ENCODE measurements at places on chromosomes 3 and 15.

- no peak for DNase-seq
Observed at GRCh38 chr3:165195640-165196576, at the start of gene SLITRK3. TSS of gene SLITRK3 (minus strand) at chr3:165196384. CDS start at chr3:165190830, 5,554 bp downstream.

DNA sequence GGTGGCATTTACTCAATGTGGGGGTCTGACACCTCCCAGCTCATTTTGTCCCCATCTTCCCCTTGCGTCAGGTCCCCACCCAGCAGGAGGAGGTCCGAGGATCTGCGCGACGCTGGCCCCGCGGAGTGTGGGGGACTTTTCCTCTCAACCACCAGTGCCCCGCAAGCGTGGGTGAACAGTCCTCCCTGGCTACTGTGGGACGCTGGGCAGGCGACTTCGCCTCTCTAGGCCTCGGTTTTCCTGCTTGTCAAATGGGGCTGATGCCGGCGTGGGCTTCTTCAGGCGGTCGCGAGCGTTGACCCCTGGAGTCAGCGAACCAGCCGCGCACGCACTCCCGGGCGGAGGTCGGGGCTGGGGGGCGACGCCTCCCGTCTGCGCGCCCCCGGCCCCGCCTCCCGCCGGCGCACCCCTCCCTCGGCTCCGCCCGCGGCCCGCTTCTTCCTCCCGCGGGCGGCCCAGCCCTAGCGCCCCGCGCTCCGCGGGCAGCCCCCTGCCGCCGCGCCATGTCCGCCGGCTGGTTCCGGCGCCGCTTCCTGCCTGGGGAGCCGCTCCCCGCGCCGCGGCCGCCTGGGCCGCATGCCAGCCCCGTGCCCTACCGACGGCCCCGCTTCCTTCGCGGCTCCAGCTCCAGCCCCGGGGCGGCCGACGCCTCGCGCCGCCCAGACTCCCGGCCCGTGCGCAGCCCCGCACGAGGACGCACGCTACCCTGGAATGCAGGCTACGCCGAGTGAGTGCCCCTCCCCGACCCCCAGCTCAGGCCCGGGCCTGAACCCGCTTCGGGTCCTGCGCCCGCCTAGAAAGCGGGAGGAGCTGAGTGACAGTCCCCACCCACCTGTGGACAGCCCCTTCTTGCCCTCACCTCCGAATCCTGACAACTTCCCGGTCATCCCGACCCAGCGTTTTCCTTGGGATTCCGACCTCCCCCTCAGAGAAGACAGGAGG is at the start of gene PPM1M:
Gene PPM1M, plus strand, starts transcription at position 438 of the 942 bp plus-strand sequence. Its CDS starts 66 bp downstream, at position 504.
- peak; percentile 55 for DNase-seq

DNA sequence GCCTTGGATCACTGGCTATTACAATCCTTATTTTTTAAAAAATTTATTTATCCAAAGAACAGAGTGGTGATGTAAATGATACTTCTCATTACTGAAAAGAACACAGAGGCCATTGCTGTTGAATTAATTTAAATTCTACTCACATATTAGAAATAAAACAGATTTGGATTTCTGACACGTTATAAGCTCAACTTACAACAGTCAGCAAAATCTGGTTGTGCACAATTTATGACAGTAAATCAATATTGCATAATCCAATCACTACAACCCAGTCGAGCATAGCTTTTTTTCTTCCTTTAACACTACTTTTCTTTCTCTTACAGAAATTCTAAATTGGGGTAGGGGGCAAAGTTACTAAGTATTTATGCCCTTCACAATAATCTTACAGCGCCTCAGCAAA is 17.3 kb upstream of the HGD start:
- no peak for DNase-seq

DNA sequence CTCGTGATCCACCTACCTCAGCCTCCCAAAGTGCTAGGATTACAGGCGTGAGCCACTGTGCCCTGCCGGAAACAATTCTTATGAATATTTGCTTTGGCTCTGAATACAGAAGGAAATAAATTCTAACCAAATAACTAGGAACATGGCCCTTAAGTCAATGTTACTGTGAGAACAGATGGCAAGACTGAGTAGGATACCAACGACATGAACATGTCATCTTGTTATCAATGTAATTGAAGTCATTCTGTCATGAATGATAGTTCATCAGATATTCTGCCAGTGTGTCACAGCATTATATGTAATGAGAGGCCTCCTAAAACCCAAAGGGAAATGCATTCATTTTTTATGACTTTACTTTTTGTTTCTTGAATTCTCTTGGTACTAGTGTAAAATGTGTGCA is 548.8 kb downstream of the MCTP2 start:
- no peak for DNase-seq

DNA sequence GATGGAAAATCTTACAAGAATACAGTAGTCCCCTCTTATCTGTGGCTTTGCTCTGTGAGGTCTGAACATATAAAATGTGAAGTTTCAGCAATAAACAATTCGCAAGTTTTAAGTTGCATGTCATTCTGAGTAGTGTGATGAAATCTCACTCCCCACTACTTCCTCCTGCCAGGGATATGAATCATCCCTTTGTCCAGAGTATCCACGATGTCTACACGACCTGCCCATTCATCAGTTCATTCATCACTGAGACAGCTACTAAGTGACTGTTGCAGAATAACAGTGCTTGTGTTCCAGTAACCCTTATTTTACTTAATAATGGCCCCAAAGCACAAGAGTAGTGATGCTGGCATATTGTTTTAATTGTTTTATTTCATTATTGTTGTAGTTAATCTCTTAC is 489.2 kb upstream of the UBE2E2 start:
- DNase-seq = peak; percentile 71

DNA sequence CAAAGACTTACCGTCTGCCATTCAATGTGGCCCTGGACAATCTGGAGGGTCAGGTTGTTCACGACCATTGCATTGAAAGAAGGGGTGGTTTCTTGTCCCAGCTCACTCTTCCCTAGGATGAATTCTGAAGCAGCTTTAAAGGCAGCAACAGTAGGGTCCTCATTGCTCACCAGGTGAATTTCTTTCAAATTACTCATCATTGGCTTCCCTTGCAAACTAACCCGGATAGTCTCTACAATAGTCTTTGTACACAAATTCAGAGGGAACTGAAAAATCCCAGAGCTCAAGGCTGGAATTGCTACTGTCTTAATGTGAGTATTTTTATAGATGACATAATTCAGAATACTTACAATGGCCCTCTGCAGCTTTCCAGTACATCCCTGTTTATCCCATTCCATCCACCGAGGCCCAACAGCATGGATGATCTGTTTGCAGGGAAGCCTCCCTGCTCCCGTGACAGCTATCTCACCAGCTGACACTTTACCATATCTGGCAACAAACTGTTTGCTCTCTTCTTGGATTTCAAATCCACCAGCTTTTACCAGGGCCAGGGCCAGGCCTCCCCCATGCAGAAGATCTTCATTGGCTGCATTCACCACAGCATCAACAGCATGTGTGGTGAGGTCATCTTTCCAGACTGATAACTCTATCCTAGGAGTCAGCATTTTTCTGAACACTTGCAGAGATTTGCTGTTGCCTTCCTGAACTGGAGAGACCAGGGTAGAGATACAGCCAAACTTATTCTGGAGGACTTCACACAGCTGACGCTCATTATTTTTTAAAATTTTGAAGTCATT is 8.6 kb downstream of the PARP9 start:
- peak; percentile 51 for DNase-seq

- peak; percentile 22 for DNase-seq
Observed at GRCh38 chr3:15726043-15726442, 71.7 kb downstream of the ANKRD28 start.

GRCh38 chr3:149736175-149736952 is 15.9 kb downstream of the COMMD2 start:
- DNase-seq = peak; percentile 67

DNA sequence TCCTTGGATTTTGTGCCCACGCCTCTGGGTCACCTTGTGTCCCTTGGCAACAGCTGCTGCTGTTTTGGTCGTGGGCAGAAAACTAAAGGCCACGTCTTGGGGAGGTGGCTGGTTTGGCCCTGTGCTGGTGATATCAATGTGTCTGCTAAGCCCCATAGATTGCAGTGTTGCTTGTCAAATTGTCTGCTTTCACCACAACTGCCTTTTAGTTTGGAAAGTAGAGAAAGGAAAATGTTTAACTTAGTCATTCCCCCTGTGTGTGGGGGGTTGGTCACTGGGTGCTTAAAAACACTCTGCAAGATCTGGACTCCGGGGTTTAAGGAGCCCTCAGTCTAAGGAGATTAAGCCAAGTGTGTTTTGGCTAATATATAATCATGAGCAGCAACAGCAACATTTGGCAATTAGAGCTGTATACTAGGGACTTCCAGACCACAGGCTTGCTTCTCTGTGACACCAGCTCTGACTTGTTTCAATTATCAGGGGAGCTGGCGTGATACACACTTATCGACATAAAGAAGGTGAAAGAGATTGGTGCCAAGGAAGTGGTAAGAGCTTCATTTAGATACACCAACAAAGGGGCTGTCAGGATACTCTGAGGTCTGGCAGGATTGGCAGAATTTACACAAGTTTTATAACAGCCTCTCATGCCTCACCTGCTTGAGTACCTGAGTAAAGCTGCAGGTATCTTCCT is 3.5 kb downstream of the SMAD3 start:
- peak; percentile 57 for DNase-seq

- no peak for DNase-seq
Observed at GRCh38 chr3:48180021-48180420, 8.2 kb downstream of the CDC25A start.

- peak; percentile 49 for DNase-seq
Observed at GRCh38 chr3:57864853-57865252, 108.7 kb downstream of the SLMAP start.

- DNase-seq = no peak
Observed at GRCh38 chr15:84891339-84891738, 6.9 kb downstream of the SLC28A1 start.

GRCh38 chr3:31785286-31785685 is 195.8 kb downstream of the OSBPL10 start:
- DNase-seq = no peak

GRCh38 chr3:168030577-168030976 is 65.1 kb downstream of the GOLIM4 start:
- no peak for DNase-seq

DNA sequence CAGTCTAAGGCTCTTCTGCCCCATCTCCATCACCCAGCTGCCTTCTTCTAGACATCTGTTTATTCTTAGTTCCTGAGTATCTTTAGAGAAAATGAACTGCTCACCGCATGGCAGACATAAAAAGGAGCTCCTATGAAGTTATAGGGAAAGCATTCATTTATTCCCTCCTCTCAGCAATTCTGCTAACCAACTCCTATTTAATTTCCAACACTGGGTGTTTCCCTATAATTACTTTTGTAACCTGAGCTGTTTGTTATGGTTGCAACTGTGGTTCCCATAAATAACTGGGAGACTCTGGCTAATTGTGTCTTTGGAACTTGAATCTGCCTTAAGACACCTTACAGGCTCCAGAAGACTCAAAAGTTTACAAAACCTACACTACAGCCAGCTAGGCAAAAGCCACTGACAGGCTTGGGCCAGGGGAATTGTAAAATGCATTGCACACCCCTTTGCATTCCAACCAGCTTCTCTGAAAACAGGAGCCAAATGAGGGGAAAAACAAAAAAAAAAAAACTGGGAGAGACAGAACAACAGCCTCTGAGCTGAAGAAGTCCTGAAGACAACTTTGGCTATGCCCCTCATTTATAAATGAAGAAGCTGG is 231.5 kb upstream of the FEZF2 start:
- peak; percentile 29 for DNase-seq

- DNase-seq = peak; percentile 99
Observed at GRCh38 chr3:11185564-11186317, 31.4 kb downstream of the HRH1 start.

DNA sequence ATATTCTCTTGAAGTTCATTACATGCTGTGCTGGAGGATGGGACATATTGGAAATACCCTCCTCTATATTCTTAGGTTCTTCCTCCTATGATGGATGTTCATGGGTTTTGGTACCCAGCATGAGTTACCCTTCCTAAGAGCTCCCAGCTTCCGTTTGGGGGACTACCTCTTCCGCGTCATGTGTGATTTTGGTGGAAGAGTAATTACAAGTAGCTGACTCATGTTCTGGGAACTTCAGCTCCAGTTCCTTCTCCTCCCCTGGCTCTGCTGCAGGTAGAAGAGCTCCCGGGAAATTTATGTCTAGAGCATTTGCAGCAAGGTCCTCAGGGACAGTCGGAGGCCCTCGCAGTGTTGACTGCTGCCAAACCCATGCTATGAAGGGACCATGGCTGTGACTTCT is 208.8 kb upstream of the IL12A start:
- DNase-seq = no peak

- DNase-seq = peak; percentile 93
Observed at GRCh38 chr3:8589880-8590556, 54.6 kb downstream of the SSUH2 start.

DNA sequence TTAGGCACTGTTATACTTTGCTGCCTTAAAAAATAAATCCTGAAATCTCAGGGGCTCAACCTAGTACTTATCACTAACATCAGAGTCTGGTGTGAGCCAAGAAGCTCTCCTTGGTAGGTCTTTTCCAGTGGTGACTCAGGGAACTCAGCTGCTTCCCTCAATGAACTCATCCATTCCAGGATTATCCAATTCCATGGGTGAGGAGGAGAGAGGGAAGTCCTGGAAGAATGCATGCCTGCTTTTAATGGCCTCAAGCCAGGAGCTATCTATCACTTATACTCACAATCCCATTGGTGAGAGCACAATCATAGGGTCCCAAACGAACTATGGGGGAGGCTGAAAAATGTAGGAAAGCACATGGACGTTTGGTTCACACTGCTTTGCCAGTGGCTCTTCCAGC is 113.6 kb downstream of the POLR2M start:
- peak; percentile 3 for DNase-seq

GRCh38 chr3:183592821-183593220 is 37.3 kb upstream of the KLHL6 start:
- no peak for DNase-seq

DNA sequence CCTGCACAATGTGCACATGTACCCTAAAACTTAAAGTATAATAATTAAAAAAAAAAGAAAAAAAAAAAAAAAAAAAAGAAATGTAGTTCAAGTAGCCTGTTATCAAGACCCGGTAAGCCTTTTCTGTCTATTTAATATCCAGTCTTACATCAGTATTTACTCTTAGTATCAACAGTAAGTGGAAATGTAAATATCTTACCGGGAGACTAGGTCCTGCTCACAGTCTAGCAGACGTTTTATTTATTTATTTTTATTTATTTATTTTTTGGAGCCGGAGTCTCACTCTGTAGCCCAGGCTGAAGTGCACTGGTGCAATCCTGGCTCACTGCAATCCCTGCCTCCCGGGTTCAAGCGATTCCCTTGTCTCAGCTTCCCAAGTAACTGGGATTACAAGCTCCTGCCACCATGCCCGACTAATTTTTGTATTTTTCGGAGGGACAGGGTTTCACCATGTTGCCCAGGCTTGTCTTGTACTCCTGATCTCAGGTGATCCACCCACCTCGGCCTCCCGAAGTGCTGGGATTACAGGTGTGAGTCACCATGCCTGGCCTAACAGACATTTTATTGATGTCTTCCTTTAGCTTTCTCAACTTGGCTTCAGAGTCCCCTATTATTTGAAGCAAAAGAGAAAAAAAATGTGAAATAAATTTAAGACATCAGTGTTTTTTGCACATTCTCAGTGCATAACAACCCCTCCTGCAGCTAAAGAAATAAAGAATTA is 19.9 kb downstream of the C2CD4B start:
- DNase-seq = no peak

GRCh38 chr15:67836477-67836876 is 3.4 kb downstream of the RNU6-1 start:
- peak; percentile 29 for DNase-seq
